Testis (tissue), 5 donors: ENCODE measurements at places on chromosomes 6 and 20.

DNA sequence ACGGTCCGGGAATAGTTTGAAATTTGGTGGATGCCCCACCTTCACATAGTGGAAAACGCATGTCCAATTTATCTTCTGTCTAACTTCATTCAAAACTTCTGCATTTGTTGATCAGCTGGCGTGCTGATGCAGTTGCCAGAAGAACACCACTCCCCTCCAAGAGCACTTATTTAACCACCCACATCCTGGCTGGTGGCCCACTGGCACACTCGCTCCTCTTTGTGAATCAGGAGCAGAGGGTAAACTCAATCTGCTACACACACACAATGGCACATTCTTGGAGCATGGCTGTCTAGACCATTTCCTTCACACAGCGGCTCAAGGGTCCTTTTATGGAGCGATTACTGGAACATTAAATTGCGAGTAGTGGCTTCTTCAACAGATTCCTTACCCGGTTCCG lies 55.1 kb upstream of the CEP162 start:
- DNase-seq = no peak

- no peak for DNase-seq
These were observed 26.5 kb downstream of the CD109 start for GRCh38 chr6:73722318-73723060.

GRCh38 chr20:53224851-53225250 lies 252.7 kb downstream of the TSHZ2 start:
- no peak for DNase-seq

- DNase-seq = peak; percentile 87
These were observed 25.8 kb upstream of the FABP7 start for GRCh38 chr6:122753688-122754056.

DNA sequence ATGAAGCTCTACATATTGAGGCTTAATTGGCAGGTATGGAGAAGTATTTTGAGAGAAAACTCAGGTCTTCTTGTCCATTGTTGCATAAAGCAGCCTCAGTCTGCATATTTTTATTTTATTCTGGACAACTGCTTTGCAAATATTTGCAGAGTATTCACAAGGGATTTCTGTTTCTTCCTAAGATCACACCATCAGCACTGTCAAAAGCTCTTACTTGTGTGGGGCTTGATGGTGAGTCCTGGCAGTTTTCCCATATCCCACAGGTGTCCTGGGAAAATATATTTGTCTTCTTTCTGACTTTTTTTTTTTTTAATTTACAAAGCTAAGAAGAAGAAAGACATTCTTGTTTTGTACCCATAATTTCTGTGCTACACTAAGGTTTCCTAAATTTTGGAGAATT lies 16.9 kb upstream of the MLIP start:
- no peak for DNase-seq

DNA sequence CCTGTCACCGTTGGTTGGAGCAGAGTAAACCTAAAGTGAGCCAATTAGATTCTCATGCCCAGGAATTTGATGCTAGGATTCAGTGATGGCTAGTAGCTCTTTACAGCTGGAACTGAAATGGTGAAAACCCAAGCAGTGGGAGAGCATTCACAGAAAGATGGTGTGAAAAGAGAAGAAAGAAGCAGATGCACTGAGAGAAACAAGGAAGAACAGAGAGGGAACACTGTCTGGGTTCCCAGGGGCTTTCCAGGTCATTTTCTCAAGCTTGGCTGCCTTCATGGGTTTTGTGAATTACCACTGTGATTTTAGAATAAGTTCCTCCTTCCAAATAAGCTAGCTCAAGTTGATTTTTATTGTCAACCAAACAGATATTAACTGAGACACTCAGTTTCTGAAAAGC lies 104.1 kb upstream of the AKIRIN2 start:
- DNase-seq = no peak

DNA sequence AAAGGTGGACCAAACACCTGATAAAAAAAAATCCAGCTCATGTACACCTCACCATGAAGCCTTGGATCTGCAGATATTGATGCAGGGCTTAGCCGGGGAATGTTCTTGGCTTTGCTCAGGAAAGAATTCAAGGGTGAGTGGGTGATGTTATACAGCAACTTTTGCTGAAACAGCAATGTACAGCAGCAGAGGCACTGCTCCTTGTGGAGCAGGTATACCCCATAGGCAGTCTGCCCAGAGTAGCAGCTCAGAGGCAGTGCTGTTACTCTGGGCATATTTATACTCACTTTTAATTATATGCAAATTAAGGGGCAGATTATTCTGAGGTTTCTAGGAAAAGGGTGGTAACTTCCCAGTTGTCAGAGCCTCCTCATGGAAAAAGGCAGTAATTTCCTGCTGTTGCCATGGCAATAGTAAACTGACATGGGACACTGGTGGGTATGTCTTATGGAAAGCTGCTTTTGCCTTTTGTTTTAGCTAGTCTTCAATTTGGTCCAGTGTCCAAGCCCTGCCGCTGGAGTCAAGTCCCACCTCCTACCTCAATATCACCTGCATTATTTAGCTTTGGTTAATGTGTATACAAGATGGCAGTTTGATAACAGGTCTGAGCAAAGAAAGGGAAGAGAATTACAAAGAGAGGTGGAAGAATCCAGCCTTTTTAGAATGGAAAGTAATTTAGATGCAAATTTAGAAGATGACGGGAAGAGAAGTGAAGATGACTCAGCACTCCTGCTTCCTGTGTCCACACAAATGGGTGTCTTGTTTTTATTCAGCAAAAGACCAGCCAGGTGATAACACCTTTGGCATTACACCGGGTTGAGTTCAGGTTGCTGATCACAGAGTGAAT lies 110.1 kb upstream of the JAG1 start:
- DNase-seq = no peak

DNA sequence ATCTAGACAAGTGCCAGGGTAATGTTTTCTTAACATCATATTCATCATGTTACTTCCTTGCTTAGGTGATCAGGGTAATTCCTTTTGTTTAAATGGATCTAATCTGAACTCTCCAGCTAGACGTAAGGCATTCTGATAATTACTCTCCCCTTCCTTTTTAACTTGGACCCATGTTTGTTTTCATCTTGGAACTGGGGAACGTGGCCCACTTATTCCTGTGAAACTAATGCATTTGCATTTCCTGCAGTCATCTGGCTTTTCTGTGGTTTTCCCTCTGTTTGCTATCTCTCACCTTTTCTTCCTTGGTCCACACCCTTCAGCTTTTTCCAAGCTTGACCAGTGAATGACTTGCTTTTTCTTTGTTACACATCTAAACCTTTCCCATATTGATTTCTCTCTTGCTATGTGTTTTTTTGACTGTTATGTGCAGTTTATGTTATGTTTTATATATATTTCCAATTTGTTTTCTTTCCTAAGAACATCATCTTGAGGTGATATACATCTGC lies 33.3 kb downstream of the SLX4IP start:
- DNase-seq = no peak

GRCh38 chr6:35624341-35625070 lies 64.2 kb downstream of the FKBP5 start:
- DNase-seq = no peak
